Kidney capillary endothelial cell (primary cell): ENCODE measurements at places on chromosomes 1 and 21.
A peak's percentile ranks its signal among the peaks of the same experiment; 100 is the strongest.

- DNase-seq: no peak
Measured at GRCh38 chr1:236421850-236422516, 27.9 kb downstream of the EDARADD start.

- DNase-seq: no peak
Measured at GRCh38 chr1:53562291-53562980, 103.2 kb downstream of the DMRTB1 start.

DNA sequence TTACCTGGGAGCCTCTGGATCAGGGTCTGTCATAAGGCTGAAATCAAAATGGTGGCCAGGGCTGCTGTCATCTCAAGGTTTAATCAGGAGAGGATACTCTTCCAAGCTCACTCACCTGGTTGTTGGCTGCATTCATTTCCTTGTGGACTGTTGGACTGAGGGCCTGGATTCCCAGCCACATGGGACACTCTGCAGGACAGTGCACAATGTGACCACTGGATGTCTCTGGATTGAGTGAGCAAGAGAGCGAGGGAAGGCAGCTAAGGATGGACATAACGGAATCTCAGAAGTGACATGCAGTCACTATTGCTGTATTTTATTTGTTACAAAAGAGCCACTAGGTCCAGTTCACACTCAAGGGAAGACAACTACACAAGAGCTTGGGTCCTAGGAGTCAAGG lies 229.1 kb downstream of the S1PR1 start:
- no peak for DNase-seq

DNA sequence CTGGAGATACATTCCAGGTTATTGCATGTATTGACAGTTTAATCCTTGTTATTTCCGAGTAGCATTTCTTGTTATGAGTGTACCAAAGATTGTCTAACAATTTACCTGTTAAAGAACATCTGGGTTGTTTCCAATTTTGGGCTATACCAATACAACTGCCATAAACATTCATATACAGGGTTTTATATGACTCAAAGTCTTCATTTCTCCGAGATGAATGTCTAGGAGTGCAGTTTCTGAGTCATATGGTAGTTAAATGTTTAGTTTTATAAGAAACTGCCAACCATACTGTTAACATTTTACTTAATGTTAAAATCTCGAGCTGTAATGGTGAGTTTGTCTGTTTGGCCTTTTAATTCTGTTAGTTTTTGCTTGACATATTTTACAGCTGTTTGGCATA lies 10.0 kb downstream of the RAB4A start:
- DNase-seq: no peak

DNA sequence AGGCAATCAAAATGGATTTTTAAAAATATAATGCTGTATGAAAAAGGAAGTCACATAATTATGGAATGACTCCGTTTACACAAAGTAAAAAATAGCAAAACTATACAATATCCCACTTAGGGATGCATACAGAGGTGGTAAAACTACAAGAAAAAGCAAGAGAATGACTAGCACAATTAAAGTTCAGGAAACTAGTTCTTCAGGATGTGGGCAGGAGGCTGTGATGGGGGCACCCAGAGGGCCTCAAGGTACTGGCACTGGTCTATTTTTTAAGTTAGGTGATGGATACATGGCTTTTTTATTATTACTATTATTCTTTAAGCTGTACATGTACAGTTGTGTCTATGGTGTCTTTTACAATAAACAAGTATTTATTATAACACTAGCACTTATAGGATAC lies 1.4 kb upstream of the ZC3H12A start:
- no peak for DNase-seq

DNA sequence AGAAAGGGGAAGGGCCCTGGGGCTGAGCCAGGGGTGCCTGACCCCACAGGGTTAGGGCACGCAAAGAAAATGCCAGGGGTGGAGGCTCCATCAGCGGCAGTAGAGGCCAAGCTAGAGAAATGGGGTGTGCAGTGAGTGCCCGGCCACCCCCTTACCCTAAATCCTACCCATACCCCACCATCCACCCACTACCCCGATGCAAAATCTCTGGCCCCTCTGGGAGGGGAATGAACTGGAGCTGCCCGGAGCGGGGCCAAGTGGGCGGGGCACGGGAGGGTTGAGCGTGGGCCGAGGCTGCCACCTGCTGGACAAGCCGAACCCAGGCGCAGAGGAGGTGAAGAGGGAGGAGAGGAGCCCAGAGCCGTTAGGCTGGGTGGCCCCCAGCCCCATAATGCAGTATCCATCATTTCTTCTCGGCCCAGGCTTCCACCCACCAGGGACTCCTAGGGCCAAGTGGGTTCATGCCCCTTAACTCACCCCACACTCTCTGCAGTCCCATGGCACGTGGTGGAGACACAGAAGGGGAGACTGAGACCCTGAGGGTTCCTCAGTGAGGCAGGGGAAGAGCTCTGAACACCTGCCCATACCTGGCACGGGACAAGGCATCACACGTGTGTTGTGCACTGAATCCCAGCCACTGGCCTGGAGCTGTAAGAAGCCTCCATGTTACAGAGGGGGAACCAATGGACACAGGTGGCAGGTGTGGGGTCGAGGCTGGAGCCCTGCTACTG lies 1.4 kb upstream of the C1QC start:
- DNase-seq: peak; percentile 50
